ENCODE measurements at places on chromosomes 4 and X.

GRCh38 chrX:21912220-21912619 is 28.3 kb upstream of the SMS start:
- DNase-seq: no peak

DNA sequence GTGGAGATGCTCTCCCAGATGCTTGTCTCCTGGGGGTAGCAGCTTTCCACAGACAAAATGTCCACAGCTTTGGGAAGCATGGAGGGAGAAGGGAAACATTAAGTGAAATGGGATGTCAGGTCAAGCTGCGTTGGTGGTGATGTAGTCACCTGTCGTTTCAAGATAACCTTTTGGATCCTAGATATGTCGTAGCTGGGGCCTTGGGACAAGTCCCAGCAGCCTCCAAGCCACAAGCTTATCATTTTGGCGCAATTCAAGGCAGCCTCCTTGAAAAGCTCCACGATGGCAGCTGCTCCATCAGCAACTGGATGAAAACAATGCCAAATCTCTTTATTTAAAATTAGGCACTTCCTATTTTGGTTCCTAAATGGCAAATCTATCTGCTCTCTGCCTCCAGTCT is 52.0 kb downstream of the RTL9 start:
- no peak for DNase-seq

DNA sequence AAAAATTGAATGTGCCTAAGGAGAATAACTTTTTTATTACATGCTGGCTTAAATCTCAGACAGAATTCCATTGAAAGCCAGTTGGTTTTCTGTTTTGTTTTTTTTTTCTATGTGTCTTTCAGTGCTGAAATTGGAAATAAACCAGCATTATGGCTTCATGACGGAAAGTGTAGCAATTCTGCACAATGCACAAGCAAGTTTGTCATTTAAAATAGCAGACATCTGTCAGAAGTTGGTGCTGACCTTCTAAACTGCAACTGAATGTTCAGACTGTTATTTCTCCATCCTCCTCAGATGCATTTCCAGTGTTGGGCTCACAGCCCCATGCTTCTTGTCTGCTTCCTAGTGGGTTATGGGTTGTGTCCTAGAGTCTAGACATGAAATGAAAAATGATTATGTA is 107.2 kb upstream of the LIMCH1 start:
- DNase-seq: no peak

- no peak for DNase-seq
Measured at GRCh38 chr4:83552924-83553323, 17.0 kb downstream of the GPAT3 start.

- DNase-seq: no peak
Measured at GRCh38 chr4:158190718-158191117, 17.9 kb upstream of the GASK1B start.

DNA sequence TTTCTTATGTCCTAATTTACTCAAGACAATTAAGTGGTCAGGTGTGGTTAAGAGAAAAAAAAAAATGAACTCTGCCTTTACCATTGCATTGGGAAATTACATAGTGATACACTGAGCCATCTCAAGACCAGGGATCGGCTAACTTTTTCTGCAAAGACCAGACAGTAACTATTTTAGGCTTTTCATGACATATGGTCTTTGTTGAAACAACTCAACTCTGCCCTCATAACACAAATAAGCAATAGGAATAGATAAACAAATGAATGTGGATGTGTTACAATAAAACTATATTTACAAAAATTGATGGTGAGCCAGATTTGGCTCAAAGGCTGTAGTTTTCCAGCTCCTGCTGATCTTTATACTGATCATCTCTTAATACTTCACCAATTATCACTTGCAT is 632.6 kb upstream of the INTU start:
- DNase-seq: no peak

- no peak for DNase-seq
Measured at GRCh38 chrX:39470588-39471407, 627.0 kb downstream of the BCOR start.

- DNase-seq: no peak
Measured at GRCh38 chr4:152294331-152294730, 241.6 kb downstream of the FBXW7 start.

GRCh38 chr4:151567056-151567455 is 158.1 kb downstream of the FHIP1A start:
- no peak for DNase-seq

DNA sequence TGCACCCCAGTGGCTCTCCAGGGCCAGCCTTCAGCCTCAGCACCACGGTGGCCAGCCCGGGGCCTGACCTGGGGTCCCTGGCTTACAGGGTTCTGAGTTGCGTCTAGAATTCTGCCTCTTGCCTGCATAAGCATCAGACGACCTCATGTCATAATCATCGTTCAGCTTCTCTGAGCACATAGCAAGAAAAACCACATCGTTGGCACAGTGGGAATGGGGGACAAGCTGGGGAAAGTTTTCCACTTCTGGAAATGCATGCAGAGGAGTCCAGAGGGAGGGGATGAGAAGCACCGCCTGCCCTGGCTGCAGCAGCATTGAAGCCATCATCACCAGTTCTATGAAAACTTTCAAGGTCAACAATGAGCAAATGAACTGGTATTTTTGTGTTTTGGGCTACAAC is 441.0 kb upstream of the FRG1 start:
- DNase-seq: no peak

- no peak for DNase-seq
Measured at GRCh38 chr4:141455651-141456050, 180.7 kb upstream of the IL15 start.

Data from activated naive CD4-positive, alpha-beta T cell (primary cell).